NCI-H2029 treated with DMSO at 0.1 percent for 48 hours (cell line): ENCODE measurements at places on chromosomes 5 and 9.

- DNase-seq: no peak
Observed at GRCh38 chr5:116386633-116387032, 188.0 kb downstream of the SEMA6A start.

DNA sequence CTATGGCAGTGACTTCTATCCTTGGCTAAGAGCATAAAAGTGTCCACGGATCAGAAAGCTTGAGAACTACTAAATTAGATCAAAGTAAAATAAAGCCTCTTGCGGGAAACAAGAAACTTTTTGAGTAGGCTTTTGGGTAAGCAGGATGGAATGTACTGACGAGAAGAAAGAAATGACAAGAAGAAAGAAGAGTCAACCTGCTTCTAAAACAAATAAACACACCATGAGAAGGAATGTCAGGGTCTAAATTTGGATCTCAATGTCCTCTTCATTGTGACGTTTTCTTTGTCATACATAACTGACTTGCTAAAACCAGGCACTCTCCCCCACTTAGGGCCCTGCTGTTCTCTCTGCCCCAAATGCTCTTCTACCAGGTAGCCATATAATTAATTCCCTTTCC is 290.1 kb upstream of the PTGER4 start:
- DNase-seq: no peak

- DNase-seq: peak; percentile 48
Observed at GRCh38 chr9:133135146-133135745, 14.2 kb upstream of the RALGDS start.

- DNase-seq: no peak
Observed at GRCh38 chr5:136035837-136036236, 7.0 kb downstream of the TGFBI start.

- DNase-seq: no peak
Observed at GRCh38 chr5:130335117-130335516, 430.9 kb downstream of the CHSY3 start.

DNA sequence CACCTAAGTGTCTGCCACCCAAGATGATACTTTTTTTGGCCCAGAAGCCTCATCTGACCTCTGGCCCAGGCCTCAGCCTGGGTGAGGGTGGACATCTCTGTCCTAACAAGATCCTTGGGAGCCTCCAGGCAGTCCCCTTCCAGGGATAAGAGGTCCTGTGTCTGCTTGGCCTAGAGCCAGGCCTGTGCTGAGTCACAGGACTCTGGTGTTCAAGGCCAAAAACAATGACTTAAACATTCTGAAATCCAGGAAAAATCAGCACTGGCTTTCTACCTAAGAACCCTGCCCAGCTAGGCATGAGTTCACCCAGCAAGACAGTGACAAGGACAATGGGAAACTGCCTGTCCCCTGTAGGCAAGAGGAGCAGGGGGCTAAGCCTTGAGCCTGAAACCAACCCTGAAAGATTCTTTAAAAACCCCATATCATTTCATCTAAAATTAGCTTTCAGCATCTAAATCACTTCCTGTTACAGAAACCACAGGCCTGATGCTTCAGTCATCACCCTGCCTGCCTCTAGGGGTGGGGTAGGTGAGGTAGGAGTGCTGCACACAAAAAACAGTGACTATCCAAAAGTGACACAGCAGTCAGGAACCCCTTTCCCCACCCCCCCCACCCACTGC is 29.9 kb downstream of the CSF2 start:
- DNase-seq: no peak
